Glutamatergic neuron (in vitro differentiated cells): ENCODE measurements at places on chromosomes 13 and 19.

- DNase-seq = no peak
Observed at GRCh38 chr19:14096272-14096992, 5.9 kb upstream of the SAMD1 start.

- no peak for DNase-seq
Observed at GRCh38 chr13:46624353-46624752, 71.4 kb downstream of the LRCH1 start.

- DNase-seq = no peak
Observed at GRCh38 chr19:58516964-58517833, 2.4 kb downstream of the ZBTB45 start.

DNA sequence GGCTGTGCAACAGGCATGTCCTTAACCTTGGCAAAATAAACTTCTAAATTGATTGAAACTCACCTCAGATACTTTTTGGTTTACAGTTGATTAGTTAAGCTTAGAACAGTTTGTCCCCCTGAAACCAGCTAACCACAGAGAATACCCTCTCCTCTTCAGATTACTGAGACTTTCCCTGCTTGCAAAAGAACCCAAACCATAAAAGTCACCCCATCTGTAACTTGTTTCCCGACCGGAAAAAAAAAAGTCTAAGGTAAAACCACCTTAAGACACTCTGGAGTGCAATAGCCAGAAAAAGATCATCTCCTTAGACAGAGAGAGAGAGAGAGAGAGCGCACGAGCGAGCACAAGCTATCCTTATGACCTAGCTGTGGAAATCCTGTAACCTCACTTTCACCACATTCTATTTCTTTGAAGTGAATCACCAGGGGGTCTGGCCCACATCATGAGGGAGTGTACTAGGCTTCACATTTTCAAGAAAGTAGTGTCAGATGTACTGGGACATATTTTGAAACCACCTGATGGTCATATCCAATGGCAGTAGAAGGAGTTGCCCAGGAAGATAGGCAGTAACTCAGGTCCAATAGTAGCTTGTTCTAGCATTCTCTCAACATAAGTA, 11.1 kb upstream of the GTF2F2 start:
- no peak for DNase-seq

DNA sequence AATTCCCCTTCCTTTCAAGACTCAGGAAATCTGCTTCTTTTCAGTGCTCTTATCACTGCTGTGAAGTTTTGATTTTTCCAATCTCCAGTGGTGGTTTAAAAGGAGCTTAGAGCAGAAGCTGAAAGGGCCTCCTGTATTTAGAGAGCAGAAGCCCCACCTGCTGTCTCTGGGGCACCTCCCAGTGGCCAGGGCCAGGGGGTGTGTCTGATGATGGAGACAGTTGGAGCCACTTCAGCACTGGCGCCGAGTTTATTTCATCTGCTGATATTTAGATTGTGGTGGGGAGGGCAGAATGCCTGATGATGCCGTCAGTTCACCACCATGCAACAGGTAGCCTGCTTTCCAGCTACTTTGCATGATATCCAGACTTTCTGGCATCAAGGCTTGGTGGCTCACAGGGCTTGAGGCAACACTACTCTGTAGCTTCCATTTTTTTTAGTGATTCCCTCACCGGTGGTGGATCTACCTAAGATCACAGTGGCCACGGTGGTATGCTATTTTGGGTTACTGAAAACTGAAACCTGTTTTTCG, 371.9 kb downstream of the KCNRG start:
- peak; percentile 30 for DNase-seq

- DNase-seq = no peak
Observed at GRCh38 chr19:51364200-51365106, 1.7 kb downstream of the ETFB start.

GRCh38 chr13:77827332-77827731, 91.3 kb downstream of the EDNRB start:
- no peak for DNase-seq

GRCh38 chr13:84844473-84844872, 954.7 kb downstream of the SLITRK6 start:
- DNase-seq = no peak

GRCh38 chr19:6402837-6403608, 10.1 kb upstream of the GTF2F1 start:
- no peak for DNase-seq

DNA sequence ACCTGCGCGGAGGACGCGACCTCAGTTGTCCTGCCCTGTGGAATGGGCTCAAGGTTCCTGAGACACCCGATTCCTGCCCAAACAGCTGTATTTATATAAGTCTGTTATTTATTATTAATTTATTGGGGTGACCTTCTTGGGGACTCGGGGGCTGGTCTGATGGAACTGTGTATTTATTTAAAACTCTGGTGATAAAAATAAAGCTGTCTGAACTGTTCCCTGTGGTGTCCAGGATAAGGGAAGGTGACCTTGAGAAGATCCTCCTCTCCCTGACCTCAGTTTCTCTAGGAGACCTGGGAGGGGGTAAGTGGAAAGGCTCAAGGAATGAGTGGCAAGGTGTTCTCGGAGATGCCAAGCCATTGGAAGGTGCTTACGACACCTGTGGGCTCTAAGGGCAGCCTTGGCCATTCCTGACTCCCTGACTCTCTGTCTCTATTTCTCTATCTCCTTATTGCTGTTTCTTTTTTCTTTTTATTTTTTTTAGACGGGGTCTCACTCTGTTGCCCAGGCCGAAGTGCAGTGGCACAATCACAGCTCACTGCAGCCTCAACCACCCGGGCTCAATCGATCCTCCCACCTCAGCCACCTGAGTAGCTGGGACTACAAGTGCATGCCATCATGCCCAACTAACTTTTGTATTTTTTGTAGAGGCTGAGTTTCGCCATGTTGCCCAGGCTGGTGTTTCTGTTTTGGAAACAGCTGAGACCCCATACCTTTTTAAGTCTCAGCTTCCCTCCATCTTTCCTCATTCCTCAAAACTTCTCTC, 3.2 kb downstream of the GDF15 start:
- DNase-seq = no peak

DNA sequence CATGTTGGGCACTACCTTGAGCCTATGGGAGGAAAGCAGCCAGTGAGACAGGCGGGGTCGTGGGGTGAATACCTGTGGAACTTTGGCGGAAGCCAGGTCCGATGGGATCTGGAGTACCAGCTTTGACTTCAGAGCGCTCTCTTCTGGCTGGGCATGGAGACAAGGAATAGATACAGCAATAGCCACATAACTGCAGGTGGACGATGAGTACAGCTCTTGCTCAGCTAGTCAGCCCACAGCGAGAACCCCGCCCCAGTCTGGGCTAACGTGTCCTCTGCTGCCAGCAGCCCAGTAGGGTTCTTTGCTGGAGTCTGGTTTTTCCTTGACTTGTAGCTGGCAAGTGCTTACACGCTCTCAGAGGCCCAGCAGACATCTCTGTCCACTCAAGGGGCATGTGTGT, 83.4 kb downstream of the SIPA1L3 start:
- no peak for DNase-seq

- DNase-seq = no peak
Observed at GRCh38 chr19:19559931-19560330, 21.9 kb downstream of the CILP2 start.

DNA sequence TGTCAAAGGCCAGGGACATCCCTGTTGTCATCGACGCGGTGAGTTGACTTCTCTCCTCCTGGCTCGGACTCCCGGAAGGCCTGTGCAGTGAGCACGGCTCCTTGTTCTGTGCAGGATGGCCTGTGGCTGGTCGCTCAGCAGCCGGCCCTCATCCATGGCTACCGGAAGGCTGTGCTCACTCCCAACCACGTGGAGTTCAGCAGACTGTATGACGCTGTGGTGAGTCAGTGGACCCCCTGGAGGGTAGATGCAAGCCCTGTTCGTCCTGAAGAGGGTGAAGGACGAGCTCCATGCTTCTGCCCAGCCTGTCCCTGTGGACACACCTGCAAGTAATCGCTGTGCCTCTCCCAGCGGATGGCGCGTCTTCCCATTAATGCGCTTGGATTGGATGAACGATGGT, 19.2 kb downstream of the NAXD start:
- no peak for DNase-seq

DNA sequence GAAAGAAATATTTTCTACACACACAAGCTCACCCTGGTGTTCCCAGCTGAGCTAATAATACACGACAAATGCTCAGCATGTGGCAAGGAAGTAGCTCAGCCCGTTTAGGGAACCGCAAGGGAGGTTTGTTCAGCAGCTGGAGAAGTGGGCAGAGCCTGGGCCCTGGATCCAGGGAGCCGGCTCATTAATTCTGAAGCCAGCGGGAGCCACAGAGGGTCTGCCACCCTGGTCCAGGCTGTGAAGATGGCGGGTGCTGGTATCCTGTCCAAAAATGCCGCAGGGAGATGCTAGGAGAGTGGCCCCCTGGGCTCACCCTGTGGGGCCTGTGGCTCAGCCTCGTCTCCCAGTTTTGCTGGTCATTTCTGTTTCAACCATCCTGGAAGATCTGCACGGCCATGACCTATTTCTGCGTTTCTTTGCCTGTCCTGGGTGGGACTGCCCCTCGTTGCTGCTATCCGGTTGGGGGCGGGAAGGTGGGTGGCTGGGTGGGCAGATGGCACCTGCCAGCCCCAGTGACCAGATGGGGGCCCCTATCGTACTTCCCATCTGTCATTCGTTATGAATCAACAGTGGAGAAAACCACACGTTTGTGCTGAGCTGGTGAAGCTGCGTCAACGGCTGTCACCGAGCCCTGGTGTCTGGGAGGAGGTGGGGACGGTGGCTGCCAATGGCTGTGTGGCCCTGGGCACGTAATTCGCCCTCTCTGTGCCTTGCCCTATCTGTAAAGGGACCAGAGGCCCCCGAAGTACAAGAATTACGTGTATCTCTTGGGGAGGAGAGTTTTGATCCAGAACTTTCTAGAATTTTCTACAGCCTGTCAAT, 2.7 kb upstream of the GNA15 start:
- no peak for DNase-seq

GRCh38 chr19:4722671-4723594, 709 bp downstream of the DPP9 start:
- DNase-seq = no peak

GRCh38 chr13:98822225-98822606, 69.7 kb upstream of the SLC15A1 start:
- no peak for DNase-seq

GRCh38 chr19:49217382-49217781, 59.8 kb downstream of the TRPM4 start:
- DNase-seq = no peak

GRCh38 chr19:34220472-34221063, 33.8 kb upstream of the GARRE1 start:
- peak; percentile 69 for DNase-seq

- peak; percentile 82 for DNase-seq
Observed at GRCh38 chr19:1000095-1000494, at the start of gene GRIN3B. Gene GRIN3B, plus strand, starts transcription at chr19:1000419. Its CDS starts 19 bp downstream, at chr19:1000438.

DNA sequence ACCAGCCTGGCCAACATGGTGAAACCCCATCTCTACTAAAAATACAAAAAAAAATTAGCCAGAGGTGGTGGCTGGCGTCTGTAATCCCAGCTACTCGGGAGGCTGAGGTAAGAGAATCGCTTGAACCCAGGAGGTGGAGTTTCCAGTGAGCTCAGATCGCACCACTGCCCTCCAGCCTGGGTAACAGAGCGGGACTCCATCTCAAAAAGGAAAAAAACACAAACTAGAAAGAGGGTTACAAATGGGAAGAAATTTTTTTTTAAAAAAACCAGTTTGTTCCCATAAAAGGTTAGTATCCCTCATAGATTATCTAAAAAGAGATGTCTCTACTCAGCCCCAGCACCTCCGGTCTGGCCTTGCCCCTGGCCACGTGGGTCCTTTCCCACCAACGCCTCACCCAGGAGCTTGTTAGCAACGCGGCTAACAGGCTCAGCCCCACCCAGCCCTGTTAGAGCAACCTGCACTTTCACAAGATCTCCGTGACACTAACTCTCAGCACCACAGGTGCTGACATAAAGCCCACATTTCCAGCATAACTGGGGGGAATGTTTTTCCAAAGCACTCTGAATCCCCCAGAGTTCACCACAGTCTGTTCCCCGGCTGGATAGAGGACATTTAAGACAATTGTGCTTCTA, 4.3 kb downstream of the DMKN start:
- DNase-seq = no peak

GRCh38 chr13:41691274-41691673, 233.9 kb downstream of the RGCC start:
- no peak for DNase-seq

GRCh38 chr19:51386882-51387520, 773 bp downstream of the LIM2 start:
- no peak for DNase-seq

- DNase-seq = no peak
Observed at GRCh38 chr13:98910501-98910951, 67.3 kb downstream of the DOCK9 start.

DNA sequence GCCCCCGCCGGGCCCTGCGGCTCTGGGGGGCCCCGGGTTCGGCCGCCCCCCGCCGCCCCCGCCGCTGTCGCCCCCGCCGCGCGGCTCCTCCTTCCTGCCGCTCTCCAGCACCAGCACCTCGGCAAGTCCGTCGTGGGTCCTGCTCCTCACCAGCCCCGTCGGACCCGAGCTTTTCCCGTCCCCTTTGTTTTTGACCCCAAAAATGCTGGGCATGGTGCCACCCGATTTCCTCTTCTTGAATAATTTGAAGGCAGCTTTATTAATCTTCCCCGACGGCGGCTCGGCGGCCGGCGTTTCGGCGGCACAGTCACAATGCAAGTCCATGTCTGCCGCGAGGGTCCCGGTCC, 945 bp downstream of the AMER2 start:
- DNase-seq = no peak
